ENCODE measurements at places on chromosomes 7 and 10. TPM values are rescaled to one million over a fixed set of nuclear protein-coding genes. Genes with fewer than 3 reads are reported as not detected.

The ZPBP gene
- not detected for total RNA-seq

GRCh38 chr10:118173296-118173695 lies 126.6 kb upstream of the RAB11FIP2 start:
- DNase-seq, result no peak

DNA sequence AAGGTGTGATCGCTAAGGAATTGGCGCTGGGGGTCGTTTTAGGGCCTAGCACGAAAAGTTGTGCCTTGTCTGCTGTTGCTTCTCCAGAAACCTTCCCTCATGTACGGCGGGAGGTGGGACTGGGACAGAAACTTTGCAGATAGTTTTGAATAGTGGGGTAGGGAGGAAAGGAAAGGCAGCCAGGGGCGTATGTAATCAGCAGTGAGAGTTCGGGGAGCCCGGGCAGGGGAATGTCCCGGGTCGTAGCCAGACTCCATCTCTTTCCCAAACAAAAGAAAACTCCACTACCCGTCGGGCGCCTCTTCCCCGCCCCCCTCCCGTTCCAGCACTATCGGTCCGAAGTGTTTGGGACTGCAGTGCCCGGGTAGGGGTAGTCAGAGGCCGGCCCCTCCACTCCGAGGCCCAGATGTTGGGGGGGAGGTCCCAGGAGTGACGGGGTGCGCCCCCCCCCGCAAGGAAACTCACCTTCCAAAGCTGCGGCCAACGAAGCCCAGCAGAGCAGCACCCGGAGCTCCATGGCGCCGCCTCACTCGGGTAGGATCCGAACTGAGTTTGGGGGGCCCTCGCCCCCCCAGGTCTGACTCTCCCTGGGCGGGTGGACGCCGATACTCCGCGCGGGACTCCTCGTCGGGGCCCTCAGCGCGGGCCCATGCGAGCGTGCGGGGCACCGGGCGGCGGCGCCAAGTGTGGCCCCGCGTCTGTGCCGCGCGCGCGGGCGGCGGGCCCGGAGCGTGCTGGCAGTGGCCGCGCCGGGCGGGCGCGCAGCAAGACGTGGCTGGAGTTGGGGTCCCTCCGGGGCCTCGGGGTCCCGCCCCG lies 601 bp downstream of the EPHB4 start:
- no peak for DNase-seq

- no peak for DNase-seq
Observed at GRCh38 chr7:80774843-80775242, 136.4 kb downstream of the CD36 start.

The KIF11 gene
- total RNA-seq, result 54.4 TPM

The CPA4 gene
- total RNA-seq, result not detected

- DNase-seq, result no peak
Observed at GRCh38 chr10:5435328-5435727, 23.0 kb downstream of the NET1 start.

GRCh38 chr10:42950606-42951485 lies 126.0 kb upstream of the RET start:
- DNase-seq, result peak; percentile 31

GRCh38 chr10:125523347-125523746 lies 159.6 kb downstream of the TEX36 start:
- no peak for DNase-seq

- no peak for DNase-seq
Observed at GRCh38 chr7:127392182-127392565, 334 bp downstream of the ZNF800 start.

DNA sequence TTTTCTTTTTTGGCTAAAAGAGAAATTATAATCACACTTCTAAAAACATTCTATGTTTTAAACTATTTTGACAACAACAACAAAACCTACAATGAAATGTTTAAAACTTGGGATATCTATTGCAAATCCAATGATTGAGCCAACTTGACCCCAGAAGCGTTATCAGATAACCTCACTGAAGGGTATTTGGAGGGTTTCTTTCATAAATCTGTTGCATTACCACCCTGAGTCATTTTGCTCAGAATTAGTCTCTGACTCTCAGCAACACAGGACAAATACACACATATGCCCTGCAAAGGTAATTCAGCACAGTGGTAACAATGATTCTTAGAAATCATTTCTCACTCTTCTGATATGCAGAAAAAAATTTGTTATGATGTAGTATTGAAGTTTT lies 2.3 kb upstream of the COL1A2 start:
- DNase-seq, result no peak

DNA sequence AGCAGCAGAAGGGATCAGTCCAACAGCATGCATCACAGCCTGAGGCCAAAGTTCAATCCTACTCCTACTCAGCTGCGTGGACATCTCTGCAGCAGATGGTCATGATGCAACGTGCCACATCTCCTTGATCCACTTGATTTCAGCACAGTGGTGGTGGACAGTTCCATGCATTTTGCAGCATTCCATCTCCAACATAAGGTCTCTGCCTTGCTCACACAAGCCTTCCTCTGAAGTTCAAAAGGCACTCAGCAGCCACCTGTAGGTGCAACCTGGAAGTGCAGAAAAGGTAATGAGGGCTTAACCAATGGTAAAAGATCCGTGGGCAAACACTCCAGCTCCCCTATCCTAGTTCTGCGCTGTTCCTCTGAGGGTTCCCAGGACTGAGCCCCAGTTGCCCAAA lies 57.5 kb upstream of the CHCHD3 start:
- DNase-seq, result peak; percentile 81

The GDF2 gene
- total RNA-seq, result not detected

GRCh38 chr7:41882745-41883420 lies 180.0 kb upstream of the INHBA start:
- DNase-seq, result no peak

- DNase-seq, result no peak
Observed at GRCh38 chr10:6342096-6342685, 139.5 kb downstream of the PFKFB3 start.

The CRYGN gene
- total RNA-seq, result 0.79 TPM
